ENCODE measurements at places on chromosomes 5 and 9.

DNA sequence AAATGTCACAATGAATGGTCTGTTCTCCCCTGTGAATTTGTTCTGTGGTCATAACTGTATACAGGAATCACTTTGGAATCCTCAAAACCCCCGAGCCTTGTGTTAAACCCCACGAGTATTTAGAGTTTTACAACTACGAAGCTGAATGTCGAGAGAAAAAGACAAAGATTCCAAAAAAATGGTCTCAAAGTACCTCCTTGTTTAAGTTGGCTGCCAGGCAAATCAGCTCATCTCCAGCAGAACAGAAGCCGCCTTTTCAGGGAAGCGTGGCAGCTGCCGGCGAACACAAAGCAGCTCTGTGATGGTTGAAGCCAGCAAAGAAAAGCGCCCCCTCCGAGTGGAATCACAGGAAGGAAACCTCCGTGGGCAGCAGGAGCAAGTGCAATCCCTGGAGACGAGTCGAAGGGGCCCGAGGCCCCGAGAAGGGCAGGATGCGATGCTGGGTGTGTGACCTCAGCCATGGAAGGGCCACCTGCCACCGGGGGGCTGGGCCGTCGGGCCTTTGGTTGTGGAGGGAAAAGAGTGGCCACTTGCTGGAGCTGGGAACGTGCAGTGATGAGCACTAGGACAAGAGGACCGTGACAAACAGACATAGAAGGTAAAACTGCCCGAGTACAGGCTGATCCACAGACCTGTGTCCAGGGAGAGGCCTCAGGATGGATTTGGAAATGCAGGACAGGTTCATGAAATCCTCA, 706.4 kb downstream of the SEMA5A start:
- DNase-seq, result no peak

GRCh38 chr9:34654323-34655051, 2.5 kb downstream of the IL11RA start:
- no peak for DNase-seq

GRCh38 chr5:14208071-14209021, 65.2 kb downstream of the TRIO start:
- peak; percentile 85 for DNase-seq

DNA sequence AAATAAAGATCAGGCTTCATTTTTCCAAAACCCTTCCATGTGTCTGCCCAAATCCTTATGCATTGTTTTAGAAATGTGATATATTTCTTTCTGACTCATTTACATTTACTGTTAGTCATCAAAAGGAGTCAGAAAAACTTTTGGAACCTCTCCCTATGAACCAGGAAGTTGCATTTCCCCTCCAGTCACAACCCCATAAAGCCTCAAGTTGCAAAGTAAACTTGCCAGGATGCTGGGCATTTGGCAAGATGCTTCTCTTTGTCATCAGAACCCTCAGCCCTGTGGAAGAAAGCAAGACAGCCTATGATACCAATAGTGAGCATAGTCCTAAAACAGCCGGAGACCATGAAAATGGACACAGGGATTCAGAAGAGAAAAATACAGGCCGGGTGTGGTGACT, 84.2 kb downstream of the MUSK start:
- DNase-seq, result peak; percentile 72

DNA sequence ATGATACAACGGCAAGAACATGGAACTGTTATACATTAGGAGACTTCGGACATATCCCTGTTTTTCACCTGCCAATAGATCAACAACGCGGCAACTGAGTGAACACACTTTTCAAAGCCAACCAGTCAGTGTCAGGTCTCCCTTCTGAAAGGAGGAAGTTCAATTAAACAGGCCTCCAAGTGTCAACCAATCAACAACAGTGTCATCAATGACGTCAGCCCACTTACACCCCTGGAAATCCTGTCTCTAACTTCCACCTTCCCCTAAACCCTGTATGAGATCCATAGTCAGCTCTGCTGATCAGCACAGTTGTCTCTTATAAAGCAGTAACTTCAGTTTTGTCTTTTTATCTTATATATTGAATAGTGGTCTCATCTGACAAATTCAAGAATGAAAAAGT, 36.6 kb downstream of the DMRT3 start:
- DNase-seq, result no peak

DNA sequence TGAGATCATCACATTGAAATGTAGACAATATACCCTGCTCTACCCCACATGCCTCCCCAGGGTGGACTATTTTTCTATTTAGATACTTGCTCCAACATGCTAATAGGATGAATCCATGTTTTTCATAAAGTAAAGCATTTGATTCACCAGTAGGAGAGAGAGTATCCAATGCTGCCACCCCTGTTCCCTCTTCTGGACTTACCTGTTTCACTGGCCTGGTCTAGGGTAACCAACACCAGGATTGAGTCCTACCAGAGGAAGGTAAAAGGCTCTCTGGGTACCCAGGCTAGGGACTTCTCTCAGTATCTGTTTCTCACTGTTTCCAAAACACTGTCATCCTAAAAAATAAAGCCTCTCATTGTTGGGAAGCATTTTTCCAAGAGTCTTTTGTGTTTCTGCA, 30.2 kb upstream of the GABRP start:
- no peak for DNase-seq

DNA sequence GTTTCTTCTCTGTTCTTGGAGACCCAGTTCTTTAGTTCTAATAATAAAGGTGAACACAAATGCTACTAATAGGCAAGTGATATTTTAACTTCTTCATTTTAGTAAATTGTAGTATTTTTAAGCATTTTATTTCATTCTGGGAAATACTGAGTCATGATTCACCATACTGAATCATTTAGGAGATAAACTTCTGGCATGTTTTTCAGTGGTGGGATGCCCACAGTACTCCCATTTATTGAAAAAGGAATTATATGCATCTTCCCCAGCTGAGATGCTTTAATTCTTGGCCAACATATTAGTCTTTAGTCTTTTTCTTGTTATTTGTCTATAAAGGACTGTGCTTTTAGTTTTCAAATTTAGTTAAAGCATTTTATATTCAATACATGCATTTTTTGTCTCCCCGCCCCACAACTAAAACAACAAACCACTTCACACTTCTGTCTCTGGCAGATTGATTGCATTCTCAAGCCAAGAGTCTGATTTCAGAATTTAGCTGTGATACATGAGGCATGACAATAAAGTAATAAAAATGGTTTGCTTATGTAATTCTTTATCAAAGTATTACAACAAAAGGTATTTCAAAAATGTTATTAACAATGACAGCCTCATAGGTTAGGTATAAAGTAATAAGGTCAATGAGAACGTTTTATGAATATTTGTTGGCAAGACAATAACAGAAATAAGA, 125.2 kb upstream of the CDH18 start:
- DNase-seq, result no peak

GRCh38 chr5:81626524-81626923, 124.4 kb downstream of the SSBP2 start:
- DNase-seq, result peak; percentile 77

GRCh38 chr5:147245381-147246165, 10.7 kb downstream of the STK32A start:
- DNase-seq, result no peak

- DNase-seq, result no peak
Observed at GRCh38 chr5:54309276-54309675, 1.1 kb downstream of the ARL15 start.

DNA sequence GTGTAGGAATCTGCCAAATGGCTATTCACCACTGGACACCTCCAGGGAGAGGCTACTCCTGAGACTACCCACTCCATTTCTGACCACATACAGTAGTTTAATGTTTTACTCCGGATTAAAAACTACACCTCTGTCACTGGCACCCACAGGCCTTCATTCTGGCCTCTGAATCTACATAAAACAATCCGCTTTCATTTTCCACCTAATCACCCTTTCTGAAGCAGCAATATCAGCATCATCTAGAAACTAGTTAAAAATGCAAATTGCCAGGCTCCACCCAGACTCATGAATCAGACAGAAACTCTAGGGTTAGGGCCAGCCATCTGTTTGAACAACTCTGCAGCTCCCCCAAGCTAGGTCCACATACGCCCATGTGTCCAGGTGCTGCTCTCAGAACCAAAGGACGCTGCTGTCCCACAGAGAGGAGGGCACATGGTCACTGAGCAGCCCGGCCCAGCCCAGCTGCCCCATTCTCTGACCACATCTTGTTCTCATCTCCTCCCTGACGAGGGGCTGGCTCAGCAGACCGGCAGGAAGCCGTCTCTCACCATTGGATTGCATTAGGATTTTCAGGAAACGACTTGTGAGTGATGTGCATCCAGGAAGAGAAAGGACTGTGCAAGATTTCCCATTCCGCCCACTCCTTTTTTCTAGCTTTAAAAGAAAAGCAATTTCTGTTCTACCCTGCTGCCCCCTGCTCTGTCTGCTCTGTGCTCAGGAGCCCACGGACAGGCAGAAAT, 34.7 kb downstream of the ADAM19 start:
- no peak for DNase-seq

DNA sequence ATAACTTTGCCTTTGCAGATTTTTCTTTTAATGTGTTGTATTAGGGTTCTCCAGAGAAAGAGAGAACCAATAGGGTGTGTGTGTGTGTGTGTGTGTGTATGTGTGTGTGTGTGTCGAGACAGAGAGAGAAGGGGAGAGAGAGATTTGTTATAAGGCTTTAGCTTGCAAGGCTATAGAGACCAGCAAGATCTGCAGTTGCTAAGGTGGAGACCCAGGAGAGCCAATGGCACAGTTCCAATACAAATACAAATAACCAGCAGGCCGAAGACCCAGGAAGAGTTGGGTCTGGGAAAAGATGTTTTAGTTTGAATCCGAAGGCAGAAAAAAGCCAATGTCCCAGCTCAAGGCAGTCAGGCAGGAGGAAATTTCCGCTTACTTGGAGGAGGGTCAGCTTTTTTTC, 23.0 kb downstream of the TMOD1 start:
- DNase-seq, result no peak

- DNase-seq, result peak; percentile 89
Observed at GRCh38 chr5:90037646-90038045, 371.9 kb downstream of the CETN3 start.

DNA sequence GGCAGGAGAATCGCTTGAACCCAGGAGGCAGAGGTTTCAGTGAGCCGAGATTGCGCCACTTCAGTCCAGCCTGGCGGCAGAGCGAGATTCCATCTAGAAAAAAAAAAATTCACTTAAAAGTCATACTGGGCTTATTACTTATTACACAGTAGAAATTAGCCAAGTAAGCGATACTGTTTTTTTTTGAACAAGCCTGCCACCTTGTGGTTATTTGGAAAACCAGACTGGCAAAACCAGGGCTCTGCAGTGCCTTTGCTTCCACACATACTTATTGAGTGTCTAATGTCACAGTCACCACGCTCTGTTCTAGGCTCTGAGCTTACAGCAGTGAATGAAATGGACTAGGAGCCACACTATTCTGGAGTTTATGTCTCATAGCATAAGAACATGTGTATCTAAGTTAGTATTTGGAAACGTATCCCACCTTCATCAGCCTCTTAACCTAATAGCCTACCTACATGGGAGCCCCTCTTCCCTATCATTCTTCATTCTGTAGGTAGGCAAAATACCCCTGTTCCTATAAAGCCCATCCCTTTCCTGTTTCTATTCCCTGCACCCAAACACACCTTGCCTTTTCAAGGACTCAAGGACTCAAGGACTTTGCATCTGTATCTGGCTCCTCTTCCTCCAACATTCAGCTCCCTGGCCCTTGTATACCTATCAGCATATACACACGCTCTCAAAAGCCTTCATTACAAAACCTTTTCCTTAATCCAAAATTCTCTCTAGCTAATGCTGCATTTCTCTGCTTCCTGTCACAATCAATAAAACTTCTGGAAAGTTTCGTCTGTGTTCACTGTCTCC, 13.9 kb upstream of the BASP1 start:
- no peak for DNase-seq

DNA sequence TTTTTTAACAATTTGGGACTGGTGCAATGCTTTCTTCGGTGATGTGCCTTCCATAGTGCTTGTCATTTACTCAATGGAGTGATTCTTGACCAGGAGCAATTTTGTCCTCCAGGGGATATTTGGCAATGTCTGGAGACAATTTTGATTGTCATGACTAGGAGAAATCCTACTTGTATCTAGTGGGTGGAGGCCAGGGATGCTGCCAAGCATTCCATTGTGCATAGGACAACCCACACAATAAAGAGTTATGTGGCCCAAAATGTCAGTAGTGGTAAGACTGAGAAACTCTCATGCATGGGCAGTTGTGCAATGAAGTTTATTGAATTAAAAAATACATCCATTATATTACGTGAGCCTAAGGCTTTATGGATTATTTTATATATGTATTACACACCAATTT, 70.5 kb downstream of the FOCAD start:
- no peak for DNase-seq

GRCh38 chr5:79876456-79876855, 114.6 kb downstream of the MTX3 start:
- no peak for DNase-seq

- DNase-seq, result no peak
Observed at GRCh38 chr5:135759149-135759784, 75.2 kb upstream of the SLC25A48 start.

DNA sequence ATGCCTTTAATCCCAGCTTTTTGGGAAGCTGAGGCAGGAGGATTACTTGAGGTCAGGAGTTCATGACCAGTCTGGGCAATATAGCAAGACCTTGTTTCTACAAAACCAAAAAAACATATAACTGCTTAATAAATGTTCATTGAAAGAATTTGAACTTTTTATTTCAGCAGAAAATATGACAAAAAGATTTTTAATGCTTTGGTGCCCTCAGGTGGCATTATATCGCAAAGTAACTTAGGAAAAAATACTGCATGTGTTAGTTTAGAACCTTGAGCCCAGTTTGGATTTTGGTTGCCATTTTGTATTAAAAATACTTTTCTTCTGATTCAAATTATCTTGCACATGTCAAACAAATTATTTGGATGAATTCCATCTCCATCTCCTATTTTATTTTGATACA, 103.2 kb downstream of the GPBP1 start:
- no peak for DNase-seq

DNA sequence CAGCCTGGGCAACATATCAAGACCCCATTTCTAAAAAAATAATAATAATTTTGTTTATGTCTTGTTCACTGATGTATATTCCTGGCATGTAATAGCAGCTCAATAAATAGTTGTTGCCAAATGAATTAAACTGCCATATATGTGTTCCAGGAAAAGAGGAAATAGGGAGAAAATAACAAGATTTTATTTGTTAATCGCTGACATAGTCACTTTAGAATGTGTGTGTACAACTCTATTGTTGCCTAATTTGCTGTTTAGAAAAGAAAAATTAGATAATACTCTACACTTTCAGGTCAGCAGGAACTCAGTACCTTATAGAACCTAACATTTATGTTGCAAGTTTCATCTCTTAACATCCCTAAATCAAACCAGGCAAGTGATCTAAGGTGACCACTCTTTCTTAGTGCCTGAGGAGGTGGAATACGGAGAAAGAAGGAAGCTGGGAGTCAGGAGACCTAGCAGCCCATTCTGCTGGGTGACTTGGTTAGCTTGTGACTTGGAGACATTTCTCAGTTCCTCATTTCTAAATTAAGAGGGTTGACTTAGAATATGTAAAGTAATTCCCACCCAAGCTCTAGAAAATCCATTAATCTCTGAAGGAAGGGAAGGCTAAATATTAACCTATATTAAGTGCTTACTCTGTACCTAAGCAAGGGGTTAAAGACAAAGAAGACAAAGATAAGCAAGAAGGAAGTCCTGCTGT, 110.3 kb upstream of the IQGAP2 start:
- DNase-seq, result no peak
